ENCODE measurements at places on chromosomes 5 and 9.

DNA sequence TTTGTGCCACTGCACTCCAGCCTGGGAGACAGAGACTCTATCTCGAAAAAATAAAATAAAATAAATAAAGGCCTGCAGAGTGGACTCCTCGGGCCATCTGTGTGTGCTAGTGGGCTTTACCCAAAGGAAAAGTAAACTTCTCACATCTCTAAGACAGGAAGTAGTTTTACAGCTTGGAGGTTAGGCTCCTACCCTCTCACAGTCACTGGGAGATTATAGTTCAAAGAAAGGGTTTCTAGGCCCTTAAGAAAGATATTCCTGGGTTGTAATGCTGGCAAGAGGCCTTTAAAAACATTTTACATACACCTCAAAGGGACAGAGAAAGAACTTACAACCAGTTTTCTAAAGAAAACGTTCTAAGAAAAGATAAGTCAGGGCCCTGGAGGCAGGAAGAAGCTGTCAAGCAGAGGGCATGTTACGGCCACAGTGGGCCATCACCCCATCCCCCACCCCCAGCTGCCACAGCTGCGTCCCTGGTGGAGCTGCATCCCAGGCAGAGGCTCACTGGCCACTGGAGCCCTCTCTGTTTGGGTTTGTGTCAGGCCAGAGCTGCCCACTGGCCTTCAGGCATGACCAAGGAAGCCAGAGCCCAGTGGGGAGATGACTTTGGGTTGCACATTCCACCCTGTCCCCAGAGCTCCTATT lies 78.1 kb upstream of the CDK20 start:
- DNase-seq = no peak

- DNase-seq = no peak
Observed at GRCh38 chr5:134275822-134276221, 49.9 kb upstream of the PPP2CA start.

- DNase-seq = no peak
Observed at GRCh38 chr9:89079391-89079790, 88.1 kb downstream of the S1PR3 start.

- DNase-seq = no peak
Observed at GRCh38 chr5:101009758-101010519, 106.9 kb upstream of the ST8SIA4 start.

- DNase-seq = no peak
Observed at GRCh38 chr9:76901801-76902200, 4.1 kb downstream of the PRUNE2 start.

DNA sequence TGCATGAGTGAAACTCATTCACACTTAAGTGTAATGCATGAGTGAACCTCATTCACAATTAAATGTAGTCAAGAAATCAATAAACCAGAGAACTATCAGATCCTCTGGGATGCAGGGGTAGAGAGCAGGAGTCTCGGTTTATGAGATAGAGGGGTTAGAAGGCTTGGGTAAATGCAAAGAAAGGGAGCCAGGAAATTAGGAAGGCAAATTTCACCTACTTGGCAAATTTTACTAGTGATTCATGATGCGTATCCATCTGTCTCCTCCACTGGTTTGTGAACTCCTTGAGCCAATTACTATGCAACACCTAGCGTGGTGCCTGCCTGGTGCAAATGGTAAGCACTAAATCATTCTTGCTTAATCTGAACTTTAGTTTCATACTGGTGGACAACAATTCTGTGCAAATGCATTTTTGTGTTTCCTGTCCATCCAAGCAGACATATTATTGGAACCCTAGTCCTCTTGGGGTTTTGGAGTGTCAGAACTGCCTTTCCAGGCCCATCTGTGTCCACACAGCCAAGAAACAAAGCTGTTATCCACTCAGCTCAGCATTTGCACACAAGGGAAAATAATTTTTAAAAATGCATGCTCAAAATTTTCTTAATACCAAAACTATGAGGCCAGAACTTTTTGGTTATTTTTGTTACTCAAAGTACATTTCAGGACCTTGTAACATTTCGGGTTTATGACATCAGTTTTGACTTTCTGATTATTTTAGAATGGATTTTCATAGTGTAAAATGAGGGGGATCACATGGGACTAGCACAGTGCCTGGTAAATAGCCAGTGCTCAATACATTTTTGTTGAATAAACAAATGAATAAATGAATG lies 5.2 kb downstream of the HAPLN1 start:
- DNase-seq = no peak

DNA sequence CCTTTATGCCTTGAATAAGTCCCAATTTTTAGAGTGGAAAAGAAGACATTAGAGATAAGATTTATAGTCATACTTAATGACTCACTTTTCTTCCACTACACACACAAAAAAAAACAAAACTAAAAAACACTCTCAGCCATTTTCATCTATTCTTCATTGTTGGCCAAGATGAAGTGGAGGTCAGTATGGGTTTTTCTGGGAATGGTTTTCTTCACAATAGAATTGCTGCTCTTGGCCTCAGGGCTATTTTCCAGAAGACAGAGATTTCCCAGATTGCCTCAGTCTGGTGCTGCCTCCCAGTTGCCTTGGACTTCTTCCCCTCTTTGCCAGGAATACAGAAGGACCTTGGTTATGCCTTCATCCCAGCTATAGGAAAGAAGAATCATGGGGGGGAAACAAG lies 463.7 kb downstream of the TMEM232 start:
- DNase-seq = no peak

- DNase-seq = no peak
Observed at GRCh38 chr5:113495422-113495841, 7.2 kb upstream of the MCC start.

- no peak for DNase-seq
Observed at GRCh38 chr5:98414938-98415337, 358.5 kb upstream of the RGMB start.

DNA sequence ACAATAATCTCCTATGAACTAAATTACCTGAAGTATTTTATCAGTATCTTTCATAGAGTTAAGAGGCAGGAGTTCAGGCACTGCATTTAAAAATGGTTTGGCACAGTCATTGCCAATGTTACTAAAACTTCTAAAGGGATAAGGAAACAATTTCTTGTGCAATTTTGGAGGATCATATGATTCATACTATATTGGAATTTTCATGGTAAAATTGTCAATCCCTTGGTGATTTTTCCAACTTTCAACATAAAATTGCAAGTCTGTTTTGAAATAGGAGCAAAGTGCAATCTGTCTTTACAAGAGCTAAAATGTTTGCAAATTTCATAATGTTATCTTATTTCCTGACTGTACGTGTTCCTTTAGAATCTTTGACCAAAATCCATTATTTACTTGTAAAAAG lies 211.1 kb downstream of the DMRTA1 start:
- DNase-seq = no peak

- DNase-seq = no peak
Observed at GRCh38 chr5:41793141-41793770, 77.0 kb downstream of the OXCT1 start.

DNA sequence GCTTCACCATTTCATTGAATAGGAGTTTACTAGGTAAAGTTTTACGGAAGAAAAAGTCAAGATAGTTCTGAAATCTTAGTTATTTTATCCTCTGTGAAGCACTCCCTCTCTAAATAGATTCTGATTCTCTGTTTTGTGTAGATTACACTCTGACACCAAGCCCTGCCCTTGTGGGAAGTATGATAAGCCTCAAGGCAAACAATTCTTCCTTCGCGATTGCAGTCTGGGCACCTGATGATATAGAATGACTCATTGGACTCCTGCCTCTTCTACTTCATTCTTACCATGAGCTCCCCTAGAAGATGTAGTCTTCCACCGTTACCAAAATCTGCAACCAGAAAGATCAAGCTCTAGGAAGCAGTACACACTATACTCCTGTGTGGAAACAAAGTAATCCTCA lies 626.9 kb upstream of the PTGER4 start:
- no peak for DNase-seq

- no peak for DNase-seq
Observed at GRCh38 chr5:141617682-141618029, 1.1 kb downstream of the DIAPH1 start.

GRCh38 chr9:20378851-20379250 lies 243.4 kb downstream of the MLLT3 start:
- no peak for DNase-seq

DNA sequence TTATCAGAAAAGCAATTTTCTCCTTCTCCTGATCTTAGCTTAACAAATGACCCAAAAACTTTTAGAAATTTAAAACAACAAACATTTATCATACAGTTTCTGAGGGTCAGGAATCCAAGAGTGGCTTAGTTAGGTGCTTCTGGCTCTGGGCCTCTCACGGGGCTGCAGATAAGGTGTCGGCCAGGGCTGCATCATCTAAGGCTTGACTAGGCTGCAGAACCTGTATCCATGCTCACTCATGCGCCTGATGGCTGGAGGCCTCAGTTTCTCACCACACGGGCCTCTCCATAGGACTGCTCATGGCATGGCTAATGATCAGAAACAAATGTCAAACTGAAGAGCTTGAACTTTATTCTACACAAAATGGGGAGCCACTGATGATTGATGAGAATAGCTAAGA lies 210.0 kb downstream of the SEC61B start:
- no peak for DNase-seq

- no peak for DNase-seq
Observed at GRCh38 chr5:74454263-74455030, 186.1 kb downstream of the ENC1 start.

- DNase-seq = no peak
Observed at GRCh38 chr9:132003896-132004295, 75.8 kb downstream of the MED27 start.

DNA sequence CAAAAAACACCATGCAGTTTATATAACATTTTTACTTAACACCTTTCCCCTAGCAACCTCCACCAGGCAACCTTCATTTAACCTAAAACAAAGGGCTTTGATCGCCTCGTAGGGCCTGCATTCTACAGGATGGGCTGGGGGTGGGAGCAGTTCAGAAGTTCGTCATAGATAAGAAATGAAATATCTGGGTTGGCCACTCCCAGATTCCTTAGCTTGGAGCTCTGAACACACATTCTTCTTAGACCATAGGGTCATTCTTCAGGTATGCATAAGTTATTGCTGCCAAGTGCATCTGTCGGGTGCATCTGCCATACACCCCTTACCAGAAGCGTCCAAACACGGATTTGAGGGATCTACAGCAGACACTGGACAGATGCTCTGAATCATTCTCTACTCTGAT lies 4.3 kb upstream of the SLC22A5 start:
- DNase-seq = no peak

- DNase-seq = no peak
Observed at GRCh38 chr5:887947-888637, 4.5 kb downstream of the BRD9 start.

GRCh38 chr9:27586304-27586703 lies 13.0 kb upstream of the C9orf72 start:
- DNase-seq = no peak

- no peak for DNase-seq
Observed at GRCh38 chr5:67030289-67031056, 166.1 kb downstream of the CD180 start.

DNA sequence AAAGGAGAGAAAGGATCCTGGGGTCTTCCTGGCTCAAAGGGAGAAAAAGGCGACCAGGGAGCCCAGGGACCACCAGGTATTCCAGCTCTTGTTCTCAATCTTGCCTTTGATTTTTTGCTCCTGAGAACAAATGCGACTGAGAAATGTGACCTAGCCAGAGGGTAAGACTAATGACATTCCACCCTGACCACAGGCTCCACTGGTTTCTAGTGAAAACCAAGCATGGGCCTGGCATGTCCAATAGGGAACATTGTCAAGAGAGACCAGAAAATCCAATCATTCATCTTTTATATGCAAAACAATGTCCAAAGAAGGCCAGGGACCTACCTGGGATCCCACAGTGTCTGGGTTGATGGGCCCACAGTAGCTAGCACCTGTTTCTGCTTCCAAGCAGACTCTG lies 50.3 kb upstream of the TGFBR1 start:
- DNase-seq = no peak

DNA sequence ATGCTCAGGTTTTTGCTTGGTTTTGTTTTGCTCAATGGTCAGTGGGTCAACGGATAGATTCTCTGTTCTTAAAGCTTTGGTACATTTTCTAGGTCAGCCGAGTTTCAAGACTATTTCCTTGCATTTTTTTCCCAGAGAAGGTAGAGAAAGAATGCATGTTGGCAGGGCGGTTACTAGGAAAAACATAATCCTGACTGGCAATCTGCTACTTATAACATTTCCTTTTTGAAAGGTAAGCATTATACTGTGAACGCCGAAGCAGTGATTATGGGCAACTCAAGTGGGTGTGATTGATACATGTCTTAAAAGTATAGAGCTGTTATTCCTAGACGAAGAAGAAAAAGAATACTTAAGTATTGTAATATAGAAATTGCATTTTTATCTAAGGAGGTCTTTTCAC lies 273.2 kb downstream of the MAST4 start:
- DNase-seq = no peak

- no peak for DNase-seq
Observed at GRCh38 chr5:59817536-59817935, 76.0 kb downstream of the PDE4D start.

DNA sequence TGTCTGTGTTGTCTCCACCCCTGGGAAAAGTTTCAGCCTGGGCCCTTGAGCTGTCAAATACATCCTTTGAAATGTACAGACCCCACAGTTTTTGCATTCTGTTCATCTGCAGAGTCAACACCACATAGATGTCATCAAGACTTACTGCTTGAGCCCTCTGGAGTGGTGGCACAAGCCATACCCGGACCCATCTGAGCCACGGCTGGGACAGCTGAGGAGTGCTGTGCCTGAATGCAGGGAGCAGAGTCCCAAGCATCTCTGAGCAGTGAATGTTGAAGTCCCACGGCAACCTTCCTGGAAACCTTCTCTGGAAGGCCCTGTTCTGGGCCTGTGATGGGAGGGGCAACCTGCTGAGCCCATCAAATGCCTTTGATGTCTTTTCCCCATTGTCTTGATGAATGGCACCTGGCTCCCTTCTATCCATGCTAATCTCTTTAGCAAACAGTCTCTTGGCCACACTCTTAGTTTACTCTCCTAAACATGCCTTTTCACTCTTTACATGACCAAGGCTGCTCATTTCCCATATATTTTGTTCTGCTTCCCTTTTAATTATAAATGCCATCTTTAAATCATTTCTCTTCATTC lies 92.5 kb downstream of the ATPSCKMT start:
- no peak for DNase-seq

DNA sequence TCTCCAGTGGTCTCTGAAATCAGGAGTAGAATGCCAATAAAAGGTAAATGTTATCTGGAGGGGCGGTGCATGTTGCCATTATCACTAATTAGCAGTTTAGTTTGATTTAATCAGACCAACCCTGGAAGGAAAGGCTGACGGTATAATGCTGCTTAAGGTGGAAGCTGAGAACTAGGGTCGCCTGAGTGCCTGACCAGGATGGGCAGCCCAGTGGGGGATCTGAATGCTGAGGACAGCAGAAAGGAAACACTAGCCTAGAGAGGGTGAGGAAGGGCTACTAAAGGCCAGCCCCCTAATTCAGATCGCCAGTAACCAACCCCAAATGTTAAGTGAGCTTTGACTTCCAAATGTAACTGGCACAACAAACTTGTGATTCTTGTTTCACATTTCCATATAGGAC lies 172.2 kb downstream of the APBA1 start:
- DNase-seq = no peak
